HAP-1 (cell line): ENCODE measurements at places on chromosomes 12 and 14.

DNA sequence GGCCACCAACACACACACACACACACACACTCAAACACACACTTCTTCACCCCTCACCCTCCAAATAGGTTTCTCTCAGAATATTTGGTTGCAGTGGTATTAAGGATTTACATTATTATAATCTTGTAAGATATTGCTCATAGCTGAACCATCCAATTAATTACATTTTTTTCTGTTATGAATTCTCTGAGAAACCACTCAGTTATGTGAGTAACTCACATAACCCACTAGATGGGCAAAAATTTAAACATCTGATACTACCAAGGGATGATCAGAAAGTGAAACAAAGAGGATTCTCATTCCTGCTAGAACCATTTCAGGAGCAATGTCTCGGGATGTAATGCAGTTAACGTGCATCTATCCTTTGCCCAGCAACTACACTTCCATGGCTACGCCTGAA lies 31.6 kb downstream of the TMTC1 start:
- no peak for DNase-seq

DNA sequence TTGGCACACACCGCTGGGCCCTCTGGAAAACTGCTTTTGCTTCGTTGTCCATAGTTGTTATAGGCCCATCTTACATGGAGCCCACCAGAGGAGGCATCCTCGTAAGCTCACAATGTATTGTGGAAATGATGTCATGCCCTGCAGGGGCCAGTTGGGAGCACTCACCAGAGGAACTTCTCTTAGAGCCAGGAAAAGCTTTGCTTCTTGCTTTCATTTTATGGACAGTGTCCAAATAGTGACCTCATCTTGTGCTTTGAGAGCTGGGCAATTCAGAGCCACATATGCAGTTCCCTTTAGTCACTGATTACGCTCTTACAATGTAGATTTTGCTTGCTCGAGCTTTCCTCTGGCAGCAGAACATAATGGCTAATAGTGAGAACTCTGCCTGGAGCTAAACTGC lies 275.6 kb downstream of the AACS start:
- DNase-seq, result no peak

DNA sequence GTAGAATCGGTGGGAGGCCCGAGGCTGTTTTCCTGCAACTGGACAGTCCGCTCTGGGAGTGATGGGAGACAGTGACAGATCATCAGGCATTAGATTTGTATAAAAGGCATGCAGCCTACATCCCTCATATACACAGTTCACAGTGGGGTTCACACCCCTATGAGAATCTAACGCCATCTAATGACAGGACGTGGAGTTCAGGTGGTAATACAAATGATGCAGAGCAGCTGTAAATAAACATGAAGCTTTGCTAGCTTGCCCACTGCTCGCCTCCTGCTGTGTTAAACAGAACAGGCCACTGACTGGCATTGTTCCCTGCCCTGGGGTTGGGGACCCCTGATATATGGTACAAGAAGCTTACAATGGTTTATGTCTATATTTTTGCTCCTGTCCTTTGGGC lies 179.0 kb downstream of the LRFN5 start:
- DNase-seq, result no peak

- DNase-seq, result peak; percentile 62
Measured at GRCh38 chr12:20946732-20947131, 136.2 kb downstream of the SLCO1B3 start.

DNA sequence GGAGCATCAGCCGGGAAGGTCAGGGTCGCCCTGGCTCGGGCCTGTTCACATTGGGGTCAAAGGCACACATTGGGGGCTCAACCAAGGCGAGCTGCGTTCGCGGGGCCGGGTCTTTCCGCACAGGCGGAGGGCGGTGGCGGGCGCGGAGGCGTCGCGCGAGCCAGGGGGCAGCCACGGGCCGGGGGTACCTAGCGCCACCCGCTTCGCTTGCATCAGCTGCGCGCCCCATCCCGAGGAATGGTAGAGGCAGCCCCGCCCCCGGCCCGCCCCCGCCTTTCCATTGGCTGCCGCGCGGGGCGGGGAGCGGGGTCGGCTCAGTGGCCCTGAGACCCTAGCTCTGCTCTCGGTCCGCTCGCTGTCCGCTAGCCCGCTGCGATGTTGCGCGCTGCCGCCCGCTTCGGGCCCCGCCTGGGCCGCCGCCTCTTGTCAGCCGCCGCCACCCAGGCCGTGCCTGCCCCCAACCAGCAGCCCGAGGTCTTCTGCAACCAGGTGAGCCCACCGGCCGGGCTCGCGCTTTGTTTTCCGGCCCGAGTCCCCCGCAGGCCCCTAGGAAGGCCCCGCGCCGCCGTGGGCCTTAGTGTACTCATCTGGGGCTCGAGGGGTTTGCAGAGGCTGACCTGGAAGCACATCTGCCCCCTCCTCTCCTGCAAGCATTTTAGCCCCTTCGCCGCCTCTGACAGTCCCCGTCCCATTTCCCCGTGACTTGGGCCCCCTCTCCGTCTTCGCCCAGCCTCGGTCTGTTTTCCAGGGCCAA lies at the start of gene ALDH2:
ALDH2 (plus strand) TSS at position 326 of the 754 bp plus-strand sequence; CDS start at position 376, 50 bp downstream.
- DNase-seq, result no peak

DNA sequence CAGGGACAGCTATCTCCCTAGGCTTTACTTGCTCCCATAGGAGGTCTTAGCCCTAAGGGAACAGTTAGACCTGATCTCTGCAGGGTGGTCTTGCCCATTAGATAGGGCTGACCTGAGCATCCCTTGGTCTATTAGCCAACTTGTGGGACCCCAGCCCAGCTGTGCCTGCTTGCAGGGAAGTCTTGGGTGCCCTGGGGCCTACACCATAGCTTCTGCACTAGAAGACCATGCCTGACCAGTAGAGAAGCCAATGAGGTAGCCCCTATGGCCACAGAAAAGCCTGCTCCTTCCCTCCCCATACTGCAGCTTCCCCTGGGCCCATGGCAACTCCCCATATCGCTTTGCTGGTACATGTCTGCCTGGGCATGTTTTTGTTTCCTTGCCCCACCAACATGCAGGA lies 1049.1 kb downstream of the TRHDE start:
- no peak for DNase-seq

DNA sequence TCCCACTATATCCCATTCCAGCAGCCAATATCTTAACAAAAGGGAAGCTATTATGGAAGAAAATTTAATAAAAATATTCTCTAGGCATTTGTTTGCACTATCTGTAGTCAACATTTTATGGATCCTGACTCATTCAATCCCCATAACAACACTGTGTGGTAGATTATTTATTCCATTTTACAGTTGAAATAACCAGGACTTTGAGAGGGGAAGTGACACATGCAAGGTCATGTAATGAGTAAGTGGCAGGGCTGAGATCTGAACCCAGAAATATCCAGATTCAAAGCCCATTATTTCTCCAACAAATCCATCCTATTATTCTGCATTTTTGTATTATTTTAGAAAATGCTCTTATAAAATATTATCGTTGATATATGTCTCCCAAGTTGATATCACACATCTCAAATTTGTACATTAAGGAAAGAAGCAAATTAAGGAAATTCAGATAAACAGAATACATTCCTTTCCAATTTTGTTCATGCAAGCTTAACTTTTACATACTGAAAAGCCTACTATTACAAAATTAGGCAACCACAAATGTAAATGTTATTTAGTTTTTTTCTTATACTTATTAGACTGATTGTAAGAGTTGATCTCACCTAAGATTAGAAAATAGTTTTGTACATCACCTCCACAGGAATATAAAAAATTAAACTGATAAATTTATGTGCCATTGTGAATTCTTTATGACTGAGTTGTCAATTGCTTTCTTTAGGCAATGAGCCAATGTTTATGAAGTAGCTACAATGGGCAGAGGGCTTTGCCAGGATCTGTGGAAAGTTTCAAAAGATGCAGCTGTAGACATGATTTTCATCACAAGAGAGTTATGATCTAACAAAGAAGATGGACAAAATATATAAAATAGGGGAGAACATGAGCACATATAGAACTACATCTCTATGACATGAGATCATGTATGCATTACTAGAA lies 55.1 kb upstream of the E2F7 start:
- DNase-seq, result no peak

GRCh38 chr12:77685112-77685511 lies 145.6 kb upstream of the NAV3 start:
- DNase-seq, result peak; percentile 77

DNA sequence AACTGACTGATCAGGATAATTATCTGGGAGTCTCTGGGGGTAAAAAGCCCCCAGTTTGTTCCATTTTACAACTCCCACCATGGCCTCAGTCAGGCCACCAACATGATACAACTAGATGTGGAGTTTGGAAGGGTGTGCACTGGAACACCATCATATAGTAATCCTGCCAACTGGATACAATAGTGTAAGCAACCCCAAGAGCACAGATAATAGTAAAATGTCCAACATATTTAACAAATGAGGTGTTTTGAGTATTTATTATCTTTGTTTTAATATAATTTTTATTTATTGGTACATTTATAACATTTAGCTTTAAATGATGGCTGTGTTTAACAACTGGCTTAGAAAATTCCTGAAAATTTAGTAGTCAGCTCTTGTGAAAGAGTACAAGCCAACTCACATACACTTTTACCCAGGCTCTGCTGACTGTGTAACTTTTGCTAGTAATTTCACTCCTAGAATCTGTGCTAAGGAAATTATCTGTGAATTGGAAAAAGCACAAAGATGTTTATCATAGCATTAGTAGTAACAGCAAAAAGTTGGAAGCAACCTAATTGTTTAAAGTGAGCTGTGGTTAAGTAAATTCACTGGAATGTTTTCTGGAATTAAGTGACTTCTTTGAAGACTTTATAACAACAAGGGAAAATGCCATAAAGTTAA lies 196.8 kb downstream of the RAD51B start:
- no peak for DNase-seq

- DNase-seq, result no peak
Measured at GRCh38 chr14:72751276-72752033, 142.4 kb downstream of the DPF3 start.

GRCh38 chr12:66176105-66176900 lies 6.5 kb upstream of the TMBIM4 start:
- DNase-seq, result no peak

GRCh38 chr12:65694130-65694529 lies 130.2 kb upstream of the HMGA2 start:
- DNase-seq, result no peak

DNA sequence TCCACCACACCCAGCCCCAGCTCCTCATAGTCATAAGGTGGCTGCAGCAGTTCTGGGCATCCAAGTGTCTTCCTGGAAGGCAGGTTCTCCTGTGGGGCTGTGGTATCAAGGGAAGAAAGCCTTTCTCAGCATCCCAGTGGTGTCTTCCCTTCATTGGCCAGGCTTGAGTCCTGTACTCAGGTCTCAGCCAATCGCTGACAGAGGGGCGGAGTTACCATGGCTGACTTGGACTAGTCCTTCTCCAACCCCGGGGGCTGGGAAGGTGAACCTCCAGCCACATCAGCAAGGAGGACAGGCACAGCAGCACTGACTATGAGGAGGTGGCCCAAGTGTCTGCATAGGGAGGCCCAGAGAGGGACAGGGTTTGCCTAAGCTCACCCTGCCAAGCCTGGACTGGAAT lies 64.0 kb upstream of the SLC24A4 start:
- no peak for DNase-seq

DNA sequence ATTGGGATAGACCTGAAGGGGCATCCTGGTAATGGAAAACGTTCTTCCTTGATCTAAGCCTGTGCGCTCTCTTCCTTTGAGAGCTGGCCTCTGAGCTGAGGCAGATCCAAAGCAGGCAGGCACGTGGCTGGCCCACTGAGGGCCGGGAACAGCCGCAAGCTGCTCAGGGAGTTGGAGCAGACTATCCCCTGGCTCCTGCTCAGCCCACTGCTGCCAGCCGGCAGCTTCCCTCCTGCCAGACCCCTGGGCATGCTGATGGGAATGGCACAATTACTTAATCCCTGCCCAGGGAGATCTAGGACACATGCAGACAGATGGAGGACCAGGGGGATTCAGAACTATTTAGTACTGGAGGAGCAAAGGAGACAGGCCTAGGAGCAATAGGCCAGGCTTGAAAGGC lies 14.4 kb downstream of the NEUROD4 start:
- DNase-seq, result no peak

- DNase-seq, result no peak
Measured at GRCh38 chr14:76776428-76777251, 15.4 kb downstream of the VASH1 start.

- peak; percentile 24 for DNase-seq
Measured at GRCh38 chr12:14284184-14284722, 81.2 kb upstream of the ATF7IP start.

DNA sequence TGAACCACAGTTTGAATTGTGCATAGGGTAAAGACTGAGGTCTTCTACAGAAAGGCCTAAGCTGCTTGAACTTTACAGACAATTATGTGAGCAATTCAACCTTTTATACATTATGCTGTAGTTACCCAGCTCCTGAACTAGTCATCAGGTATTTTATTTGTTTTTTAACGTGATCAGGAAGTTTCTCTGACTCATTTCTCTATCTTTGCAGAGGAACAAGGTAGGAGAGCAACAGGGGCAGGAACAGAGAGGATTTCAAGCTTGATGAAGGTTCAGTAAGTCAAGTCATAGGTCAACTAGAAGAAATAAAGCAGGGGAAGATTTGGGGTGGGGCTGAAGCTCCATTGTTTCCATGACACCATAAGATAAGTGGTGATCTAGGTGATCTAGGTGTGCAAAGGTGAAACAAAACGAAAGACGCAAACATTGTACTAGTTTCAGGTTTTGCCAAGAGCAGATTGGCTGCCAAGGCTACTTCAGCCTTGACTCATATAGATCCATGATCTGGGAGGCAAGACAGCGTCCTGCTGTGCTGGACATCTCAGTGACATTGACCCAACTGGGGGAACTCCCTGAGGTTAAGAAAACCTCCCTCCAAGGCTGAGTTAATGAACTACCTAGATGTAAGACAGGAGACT lies 198.1 kb downstream of the DAD1 start:
- DNase-seq, result no peak

GRCh38 chr12:67522222-67522621 lies 126.3 kb upstream of the DYRK2 start:
- DNase-seq, result no peak

- peak; percentile 78 for DNase-seq
Measured at GRCh38 chr14:20683891-20684661, at the start of gene RNASE4. TSS of gene RNASE4 (plus strand) at chr14:20684560. CDS start at chr14:20699372, 14,812 bp downstream.

DNA sequence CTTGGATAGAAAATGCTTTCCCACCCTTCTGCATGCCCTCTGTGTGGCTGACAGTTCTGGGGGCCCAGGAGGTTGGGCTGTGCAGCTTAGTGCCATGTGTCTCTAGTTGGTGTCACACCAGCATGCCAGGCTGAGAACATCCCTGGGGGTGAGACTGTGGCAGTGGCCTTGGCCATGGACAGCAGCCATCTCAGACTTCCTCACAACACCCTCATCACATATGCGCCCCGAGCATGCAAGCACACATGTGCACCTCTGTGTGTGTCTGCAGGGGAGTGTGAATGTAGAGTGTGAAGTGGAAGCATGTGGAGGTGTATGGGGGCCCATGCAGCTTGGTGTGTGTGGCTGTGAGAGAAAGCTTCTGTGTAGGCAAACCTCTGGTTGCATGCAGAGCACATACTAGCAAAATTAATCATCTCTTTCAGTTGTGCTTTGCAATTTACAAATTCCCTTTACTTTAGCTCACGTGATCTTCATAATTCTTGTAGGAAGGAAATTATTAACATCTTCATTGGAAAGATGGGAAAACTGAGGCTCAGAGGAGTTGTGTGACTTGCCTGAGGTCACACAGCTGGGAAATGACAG lies 8.4 kb downstream of the ASIC1 start:
- no peak for DNase-seq

- no peak for DNase-seq
Measured at GRCh38 chr14:96962337-96962736, 165.2 kb downstream of the VRK1 start.

GRCh38 chr12:123388177-123388950 lies 4.4 kb downstream of the KMT5A start:
- DNase-seq, result peak; percentile 72

- DNase-seq, result no peak
Measured at GRCh38 chr14:63895510-63895909, 42.7 kb downstream of the SYNE2 start.

- DNase-seq, result no peak
Measured at GRCh38 chr12:128322341-128322740, 55.4 kb downstream of the TMEM132C start.
